ENCODE measurements at places on chromosomes 3 and 15.
A peak's percentile ranks its signal among the peaks of the same experiment; 100 is the strongest.

DNA sequence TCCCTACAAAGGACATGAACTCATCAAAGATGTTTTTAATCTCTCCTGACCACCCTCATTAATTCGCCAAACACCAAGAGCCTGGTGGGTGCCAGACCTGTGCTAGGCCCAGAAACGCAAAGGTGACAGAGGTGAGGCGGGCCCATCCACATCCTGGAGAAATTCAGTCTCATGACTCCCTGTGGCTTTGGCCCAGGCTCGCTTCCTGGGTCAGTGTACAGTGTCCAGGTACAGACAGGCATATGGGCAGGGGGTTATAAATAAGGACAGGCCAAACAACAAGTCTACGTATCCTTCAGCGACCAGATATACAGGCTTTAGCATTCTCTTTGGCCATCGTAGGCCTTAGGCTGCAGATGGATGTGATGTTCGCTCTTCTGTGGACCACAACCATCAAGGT, 945 bp upstream of the PLA2G4F start:
- DNase-seq: no peak

GRCh38 chr3:19348941-19349564, 200.7 kb downstream of the KCNH8 start:
- no peak for DNase-seq

DNA sequence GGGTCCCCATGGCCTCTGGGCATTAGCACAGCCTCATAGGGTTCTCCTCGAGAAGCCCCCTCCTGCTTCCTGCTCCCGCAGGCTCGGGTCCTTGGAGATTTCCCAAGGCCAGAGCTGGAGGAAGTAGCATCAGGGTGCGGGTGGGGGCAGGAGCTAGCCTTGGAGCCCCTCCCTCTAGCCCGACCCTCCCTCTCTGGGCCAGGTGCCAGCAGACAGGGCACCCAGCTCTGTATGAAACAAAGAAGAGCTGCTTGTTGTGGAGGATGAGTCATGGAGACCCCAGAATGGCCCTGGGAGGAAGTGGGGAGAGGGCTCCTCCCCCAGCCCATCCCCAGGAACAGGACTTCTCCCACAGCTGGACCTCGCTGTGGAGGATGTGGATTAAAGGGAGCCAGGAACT, 29.2 kb downstream of the EPHB3 start:
- no peak for DNase-seq

DNA sequence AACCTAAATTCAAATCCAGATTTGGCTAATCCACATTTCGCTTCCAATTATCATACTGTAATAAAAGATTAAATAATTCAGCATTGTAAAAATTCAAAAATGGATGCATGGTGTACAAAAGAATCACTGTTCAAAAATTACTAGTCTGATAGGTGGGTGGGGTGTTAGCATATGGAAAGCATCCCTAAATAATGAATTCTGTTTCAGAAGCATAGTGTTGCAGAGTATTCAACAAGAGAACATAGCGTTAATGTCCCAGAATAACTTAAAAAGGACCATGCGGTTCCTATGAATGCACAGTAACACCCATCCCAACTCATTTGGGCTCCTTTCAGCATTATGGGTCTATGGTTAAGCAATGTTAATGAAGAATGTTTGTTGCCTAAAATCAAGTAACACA, 51.1 kb downstream of the MORC1 start:
- no peak for DNase-seq

GRCh38 chr3:99348451-99348850, 289.9 kb upstream of the COL8A1 start:
- DNase-seq: peak; percentile 3

GRCh38 chr3:133992951-133993620, 36.6 kb downstream of the SLCO2A1 start:
- no peak for DNase-seq

GRCh38 chr15:78156653-78157052, 7.5 kb downstream of the IDH3A start:
- no peak for DNase-seq

- no peak for DNase-seq
Measured at GRCh38 chr3:107927361-107928083, 163.3 kb downstream of the CD47 start.

GRCh38 chr15:44719293-44719999, 8.1 kb downstream of the B2M start:
- no peak for DNase-seq

GRCh38 chr15:45377609-45378148, 665 bp downstream of the GATM start:
- no peak for DNase-seq

- no peak for DNase-seq
Measured at GRCh38 chr15:60814062-60814461, 335.1 kb upstream of the ICE2 start.

DNA sequence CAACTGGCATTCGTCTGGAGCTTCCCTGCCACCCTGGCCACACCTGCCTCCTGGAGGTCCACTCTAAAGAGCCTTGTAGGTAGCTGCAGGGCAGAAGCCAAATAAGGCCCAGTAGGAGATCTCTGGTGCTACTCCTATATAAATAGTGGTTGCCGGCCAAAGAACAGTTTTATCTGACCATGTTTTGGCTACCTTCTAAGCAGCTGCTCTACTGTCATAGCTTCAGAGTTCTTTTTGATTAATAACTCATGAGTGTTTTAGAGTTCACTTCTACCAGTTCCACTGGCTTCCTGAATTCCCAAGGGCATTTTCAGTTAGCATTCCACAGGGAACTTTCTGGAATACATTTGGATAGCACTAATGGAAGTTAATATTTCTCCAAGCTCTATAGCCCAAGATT, 154.6 kb downstream of the B3GALNT1 start:
- no peak for DNase-seq

GRCh38 chr3:103112273-103112672, 677.5 kb downstream of the ZPLD1 start:
- DNase-seq: no peak

DNA sequence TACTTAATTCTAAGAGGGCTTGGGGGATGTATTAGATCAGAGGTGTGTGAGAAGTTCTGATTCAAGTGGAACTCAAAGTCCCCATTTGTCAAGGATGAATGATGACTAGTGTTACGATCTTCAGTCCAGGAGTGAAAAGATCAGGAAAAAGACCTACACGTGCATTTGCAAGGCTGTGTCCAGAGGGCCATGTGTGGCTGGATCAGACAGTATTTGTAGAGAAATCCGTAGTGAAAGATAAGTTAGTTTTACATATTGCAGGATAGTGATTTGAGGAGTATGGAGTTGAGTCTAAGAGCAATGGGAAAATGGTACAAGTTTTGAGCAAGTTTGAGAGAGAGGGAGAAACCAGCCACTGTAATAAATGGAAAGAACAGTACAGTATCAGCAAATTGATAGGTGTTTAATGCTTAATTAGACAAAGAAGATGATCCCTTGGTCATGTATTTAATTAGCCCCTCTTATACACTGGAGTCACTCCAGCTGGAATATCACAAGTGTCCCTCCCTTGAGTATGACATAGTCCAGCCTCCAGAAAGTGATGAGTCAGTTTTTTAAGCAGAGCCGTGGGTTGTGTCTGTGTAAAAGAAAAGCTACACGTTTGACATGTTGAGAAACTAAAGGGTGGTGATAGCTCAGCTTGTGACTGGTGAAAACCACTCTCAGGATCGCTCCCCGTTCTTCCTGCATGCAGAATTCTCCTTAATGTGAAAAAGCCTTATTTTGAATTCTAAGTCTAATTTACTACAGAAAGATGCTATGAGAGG, 348.8 kb downstream of the ROBO1 start:
- DNase-seq: no peak

DNA sequence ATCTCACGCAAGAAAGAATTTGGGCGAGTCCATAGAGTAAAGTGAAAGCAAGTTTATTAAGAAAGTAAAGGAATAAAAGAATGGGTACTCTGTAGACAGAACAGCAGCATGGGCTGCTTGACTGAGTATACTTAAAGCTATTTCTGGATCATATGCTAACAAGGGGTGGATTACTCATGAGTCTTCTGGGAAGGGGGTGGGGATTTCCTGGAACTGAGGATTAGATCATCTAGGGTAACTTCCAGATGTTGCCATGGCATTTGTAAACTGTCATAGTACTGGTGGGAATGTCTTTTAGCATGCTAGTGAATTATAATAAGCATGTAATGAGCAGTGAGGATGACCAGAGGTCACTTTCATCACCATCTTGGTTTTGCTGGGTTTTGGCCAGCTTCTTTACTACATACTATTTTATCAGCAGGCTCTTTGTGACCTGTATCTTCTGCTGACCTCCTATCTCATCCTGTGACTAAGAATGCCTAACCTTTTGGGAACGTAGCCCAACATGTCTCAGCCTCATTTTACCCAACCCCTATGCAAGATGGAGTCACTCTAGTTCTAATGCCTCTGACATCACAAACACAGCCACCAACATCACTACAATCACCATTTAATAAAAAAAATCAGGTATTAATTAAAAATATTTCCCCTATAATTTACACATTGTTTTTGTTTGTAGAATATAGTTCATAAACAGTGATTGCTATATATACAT, 890.7 kb upstream of the EPHA6 start:
- DNase-seq: no peak

GRCh38 chr3:189787632-189788031, 156.4 kb downstream of the TP63 start:
- no peak for DNase-seq

- no peak for DNase-seq
Measured at GRCh38 chr3:5136919-5137429, 14.9 kb downstream of the ARL8B start.

DNA sequence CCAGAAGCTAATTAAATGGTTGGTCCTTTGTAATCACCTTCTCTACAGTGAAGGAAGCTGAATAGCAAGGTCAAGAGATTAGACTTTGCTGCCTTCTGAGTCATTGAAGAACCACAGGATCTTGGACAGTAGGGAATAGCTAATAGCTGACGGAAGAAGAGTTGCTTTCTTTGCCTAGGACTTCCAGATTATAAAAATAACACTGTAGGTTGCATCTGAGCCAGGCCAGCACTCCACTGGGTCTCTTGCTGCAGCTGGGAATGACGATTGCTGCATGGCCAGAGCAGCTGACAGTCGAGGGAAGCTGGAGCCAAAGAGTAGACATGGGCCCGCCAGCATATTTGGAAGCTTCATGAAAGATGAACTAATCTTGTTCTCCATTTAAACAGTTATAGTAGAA, 81.5 kb upstream of the KCNMB2 start:
- no peak for DNase-seq

DNA sequence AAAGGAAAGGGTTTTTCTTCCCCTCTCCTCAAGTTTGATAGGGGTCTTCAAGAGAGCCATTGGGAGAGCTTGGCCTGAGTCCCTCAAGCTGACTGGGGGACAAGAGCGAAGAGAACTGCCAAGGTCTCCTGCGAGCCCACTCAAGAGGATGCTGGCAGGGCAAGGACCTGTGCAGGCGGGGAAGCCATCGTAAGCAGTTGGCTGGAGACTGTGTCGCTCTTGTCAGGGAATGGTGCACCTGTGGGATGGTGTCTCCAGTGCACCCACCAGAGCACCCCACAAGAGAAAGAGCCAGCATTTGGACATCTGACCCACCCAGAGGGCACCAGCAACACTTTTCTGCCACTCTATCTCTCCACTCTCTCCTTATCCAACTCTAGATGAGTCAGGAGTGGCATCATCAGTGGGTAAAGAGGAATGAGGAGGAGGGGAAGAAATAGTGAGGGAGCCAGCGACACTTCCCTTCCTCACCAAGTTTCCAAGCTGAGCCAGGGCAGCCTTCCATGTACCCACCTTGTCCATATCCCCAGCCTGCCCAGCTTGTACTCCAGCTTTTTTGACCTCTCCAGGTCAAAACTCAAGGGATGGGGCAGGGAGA, 13.6 kb upstream of the XIRP1 start:
- DNase-seq: no peak

DNA sequence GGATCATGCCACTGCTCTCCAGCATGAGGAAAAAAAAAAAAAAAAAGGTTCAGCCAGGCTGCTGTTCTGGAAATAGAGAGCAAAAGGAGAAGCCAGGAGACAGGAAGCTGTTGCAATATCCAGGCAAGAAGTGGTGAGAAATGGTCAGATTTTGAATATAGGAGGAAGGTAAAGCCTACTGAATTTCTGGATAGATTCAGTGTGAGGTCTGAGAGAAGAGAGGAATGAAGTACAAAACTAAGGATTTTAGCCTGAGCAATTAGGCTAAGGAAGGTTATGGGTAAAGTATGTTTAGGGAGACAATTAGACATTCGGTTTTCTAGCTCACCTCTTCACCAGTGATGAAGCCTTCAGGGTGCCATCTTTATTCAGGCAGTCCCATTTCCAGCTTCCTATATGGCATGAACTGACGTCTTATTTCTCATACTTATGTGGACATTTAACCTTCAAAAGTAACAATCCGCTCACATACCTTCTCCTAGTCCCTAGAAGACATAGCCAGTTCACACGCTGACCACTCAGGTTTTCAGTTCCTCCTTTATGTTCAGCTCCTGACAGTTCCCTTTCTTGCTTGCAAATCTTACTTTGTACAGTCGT, 57.2 kb downstream of the KIF9 start:
- peak; percentile 73 for DNase-seq

DNA sequence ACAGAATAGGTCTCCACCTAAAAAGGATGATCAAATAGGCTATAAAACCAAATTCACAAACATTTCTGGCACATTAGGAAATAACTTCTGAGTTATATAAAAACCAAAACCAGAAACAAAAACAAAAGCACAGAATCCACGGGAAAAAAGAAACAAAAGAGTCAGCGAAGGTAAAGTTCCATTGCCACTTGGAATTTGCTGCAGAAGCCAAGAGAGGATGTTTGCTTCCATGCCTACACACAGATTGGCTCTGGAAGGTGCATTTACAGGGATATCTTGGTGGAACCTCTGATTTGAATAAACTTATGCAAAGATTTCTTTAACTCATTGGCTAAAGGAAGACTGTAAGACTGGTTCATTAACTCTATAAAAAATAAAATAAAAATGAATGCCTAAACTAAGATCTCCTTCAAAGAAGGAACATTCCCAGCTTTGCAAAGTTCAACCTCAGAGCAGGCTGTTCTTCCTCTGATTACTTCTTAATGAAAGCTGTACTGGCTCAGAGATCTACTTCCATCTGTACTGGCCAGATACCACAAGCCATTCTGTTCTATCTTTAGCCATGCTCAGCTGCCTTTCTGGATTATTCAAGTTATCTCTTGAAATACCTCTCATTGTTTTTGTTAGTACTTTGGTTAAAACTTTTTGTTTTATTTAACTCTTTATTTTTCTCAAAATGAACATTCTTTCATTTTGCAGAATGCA, 537.5 kb upstream of the CCDC54 start:
- no peak for DNase-seq

- peak; percentile 15 for DNase-seq
Measured at GRCh38 chr3:52529376-52530333, 4.0 kb downstream of the NT5DC2 start.

DNA sequence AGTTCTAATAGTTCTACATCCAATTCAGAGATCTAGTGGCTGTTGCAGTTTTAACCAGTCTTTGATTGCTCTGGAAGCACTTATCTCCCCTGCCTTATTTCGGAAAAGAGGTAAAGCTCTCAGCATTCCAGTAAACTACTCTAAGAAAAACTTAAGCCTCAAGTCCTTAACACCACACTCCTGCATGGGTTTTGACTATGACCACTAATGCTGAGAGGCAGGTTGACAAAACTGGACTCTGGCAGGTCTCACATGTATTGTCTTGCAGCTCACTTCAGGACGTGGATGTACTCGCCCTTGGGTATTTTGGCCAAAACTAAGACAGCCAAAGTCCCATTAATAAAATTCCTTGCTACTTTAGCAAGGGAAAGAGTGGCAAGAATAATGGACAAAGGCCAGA, 405.9 kb upstream of the GRM7 start:
- DNase-seq: no peak

- no peak for DNase-seq
Measured at GRCh38 chr15:94740469-94740868, 509.1 kb downstream of the MCTP2 start.
